ENCODE measurements at places on chromosomes 1 and 21.
A peak's percentile ranks its signal among the peaks of the same experiment; 100 is the strongest.

DNA sequence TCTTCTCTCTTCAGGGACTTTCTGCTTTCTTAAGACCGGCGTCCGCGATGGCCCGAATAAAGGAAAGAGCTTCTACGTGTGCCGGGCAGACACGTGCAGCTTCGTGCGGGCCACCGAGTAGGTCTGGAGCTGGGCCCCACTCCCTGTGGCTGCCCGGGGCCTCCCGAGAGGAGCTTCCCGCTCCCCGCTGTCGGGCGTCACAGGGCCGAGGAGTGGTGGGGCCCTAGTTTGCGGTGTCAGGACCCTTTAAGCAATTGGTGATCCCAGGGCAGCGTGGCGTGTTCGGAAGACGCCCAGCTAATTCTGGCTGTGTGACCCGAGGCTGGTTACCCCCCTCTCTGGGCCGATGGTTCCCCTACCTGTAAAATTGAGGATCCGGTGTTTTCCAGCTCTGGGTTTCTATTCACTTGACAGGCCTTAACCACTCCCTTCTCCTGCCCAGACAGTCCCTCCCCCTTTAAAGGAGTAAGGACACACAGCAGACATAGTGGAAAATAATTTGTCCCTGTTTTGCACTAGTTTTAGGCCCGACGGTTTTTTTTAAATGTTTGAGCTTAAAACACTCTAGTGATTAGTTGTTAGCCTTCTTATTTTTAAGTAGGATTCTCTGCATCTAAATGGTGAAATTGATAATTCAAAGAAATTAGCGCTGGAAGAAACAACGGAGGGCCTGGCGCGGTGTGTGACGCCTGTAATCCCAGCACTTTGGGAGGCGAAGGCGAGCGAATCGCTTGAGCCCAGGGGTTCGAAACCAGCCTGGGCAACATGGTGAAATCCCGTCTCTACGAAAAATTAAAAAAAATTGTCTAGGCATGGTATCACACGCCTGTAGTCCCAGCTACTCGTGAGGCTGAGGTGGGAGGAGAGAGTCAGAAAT is 553 bp downstream of the TTF2 start:
- peak; percentile 25 for DNase-seq

- no peak for DNase-seq
Observed at GRCh38 chr1:3568815-3569435, 42.4 kb downstream of the MEGF6 start.

GRCh38 chr1:229192031-229192430 is 78.9 kb upstream of the RAB4A start:
- DNase-seq = no peak

- DNase-seq = peak; percentile 26
Observed at GRCh38 chr1:160576390-160576789, 2.9 kb downstream of the CD84 start.

All from stimulated activated CD4-positive, alpha-beta T cell treated with anti-CD3 and anti-CD28 coated beads, Interleukin-1b, Interleukin-23, amount 100 ng/mL, for 48 hours (primary cell).